ENCODE measurements at places on chromosomes 11 and 22.

GRCh38 chr22:27903805-27904473 lies 15.1 kb downstream of the PITPNB start:
- no peak for DNase-seq

DNA sequence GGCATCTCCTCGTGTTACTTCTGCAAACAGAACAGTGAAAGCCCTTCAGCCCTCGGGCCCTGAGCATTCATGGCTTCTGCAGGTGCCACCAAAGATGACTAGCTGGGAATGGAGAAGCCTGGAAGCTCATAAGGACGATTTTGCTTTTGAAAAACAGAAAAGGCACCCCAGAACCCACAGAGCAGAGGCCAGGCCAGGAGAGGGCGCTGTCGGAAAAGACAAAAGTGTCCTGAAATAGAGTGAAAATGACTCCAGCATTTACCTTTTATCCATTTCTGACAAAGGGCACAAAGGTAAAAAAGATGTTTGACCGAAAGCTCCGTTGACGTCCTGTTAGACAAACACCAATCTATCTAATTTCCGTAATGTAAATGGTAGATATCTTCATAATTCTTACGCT lies 37.6 kb downstream of the ZNF195 start:
- no peak for DNase-seq

DNA sequence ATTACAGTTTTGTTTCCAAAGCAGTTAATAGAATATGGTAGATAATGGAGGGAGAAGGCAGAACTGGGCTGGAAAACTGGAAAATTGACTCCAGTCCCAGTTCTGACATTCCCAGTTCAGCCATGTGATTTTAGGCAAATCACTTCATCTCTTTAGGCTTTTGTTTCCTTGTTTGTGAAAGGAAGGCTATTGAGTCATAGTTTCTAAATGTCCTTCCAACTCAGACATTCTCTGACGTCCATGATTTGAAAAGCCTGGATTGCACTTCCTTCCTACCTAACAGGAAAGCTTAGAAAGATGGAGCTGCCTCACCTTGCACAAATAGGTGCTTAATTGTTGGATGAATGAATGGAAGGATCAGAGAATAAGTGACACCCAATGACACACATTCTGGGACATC lies 19.8 kb upstream of the GALNT18 start:
- no peak for DNase-seq

DNA sequence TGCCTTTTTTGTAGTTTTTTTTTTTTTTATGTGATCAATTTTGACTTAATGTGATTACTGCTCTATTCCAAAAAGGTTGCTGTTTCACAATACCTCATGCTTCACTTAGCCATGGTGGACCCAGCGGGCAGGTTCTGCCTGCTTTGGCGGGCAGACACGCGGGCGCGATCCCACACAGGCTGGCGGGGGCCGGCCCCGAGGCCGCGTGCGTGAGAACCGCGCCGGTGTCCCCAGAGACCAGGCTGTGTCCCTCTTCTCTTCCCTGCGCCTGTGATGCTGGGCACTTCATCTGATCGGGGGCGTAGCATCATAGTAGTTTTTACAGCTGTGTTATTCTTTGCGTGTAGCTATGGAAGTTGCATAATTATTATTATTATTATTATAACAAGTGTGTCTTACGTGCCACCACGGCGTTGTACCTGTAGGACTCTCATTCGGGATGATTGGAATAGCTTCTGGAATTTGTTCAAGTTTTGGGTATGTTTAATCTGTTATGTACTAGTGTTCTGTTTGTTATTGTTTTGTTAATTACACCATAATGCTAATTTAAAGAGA lies 12.5 kb downstream of the CCND1 start:
- DNase-seq = no peak

GRCh38 chr11:22341588-22341931 lies 3.4 kb downstream of the SLC17A6 start:
- no peak for DNase-seq

GRCh38 chr11:35247428-35247827 lies 108.5 kb downstream of the CD44 start:
- no peak for DNase-seq

GRCh38 chr11:129115652-129116586 lies 76.2 kb downstream of the ARHGAP32 start:
- DNase-seq = no peak

DNA sequence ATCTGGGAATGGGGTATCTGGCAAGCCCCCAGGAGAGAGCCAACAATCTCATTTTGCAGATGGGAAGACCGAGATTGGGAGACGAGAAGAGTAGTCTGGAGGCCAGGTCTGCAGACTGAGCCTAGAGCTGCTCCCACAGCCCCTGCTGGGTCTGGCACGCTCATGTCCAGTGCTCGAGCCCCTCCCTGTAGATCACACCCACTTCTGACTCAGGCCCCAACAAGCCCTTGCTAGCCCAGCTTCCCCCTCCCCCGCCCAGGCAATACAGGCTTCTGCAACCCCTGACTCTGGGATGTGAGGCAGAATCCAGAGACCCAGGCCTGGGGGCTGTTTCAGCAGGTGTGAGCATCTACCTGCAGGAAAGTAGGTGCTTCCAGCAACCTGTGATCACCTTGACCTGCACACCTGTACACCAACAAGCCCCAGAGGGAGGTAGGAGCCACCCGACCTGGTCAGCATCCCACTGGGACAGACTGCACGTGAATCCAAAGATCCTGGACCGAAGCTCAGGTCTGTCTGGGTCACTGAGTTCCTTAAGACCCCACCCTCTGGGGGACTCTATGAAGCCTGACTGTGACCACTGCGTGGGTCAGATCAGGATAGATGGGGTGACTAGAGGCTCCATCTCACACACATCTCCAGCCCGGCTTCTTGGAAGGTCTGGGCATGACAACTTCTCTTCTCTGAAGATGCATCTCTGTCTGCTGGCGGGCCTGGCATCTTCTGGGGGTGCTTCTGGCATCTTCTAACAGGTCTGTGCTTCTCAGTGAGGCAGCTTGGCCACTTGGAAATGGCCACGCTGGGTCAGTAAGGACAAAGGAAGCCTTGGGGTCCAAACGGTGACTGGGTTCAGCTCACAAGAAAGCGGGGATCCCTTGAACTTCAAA lies 29.3 kb downstream of the LINC01488 start:
- DNase-seq = no peak

- DNase-seq = no peak
Measured at GRCh38 chr22:19177164-19178064, 1.1 kb downstream of the SLC25A1 start.

GRCh38 chr11:21254790-21255189 lies 585.4 kb downstream of the NELL1 start:
- DNase-seq = no peak

- DNase-seq = peak; percentile 79
Measured at GRCh38 chr11:117843666-117844484, 19.3 kb upstream of the FXYD2 start.

DNA sequence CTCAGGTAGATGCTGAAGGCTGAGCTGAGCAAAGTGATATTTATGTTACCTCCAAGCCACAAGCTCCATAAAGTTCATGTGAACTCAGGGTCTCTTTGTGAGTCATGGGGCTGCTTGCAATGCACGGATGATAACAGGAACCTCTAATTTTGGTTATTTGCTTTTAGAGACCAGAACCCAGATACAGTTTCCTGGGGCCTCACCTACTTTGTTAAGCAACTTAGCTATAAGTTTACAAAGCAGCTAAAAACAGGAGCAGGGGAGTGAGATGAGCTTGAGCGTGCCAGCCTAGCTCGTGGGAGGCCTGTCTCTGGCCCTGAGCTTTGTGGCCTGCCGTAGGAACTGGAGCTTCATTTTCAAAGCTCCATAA lies 29.2 kb downstream of the SREBF2 start:
- no peak for DNase-seq

- no peak for DNase-seq
Measured at GRCh38 chr11:82676483-82677094, 57.1 kb downstream of the FAM181B start.

- peak; percentile 92 for DNase-seq
Measured at GRCh38 chr11:118607401-118608359, at the start of gene PHLDB1. PHLDB1 (plus strand) TSS chr11:118607615; CDS start chr11:118613837, 6,222 bp downstream.

- DNase-seq = no peak
Measured at GRCh38 chr22:48824712-48825651, 1002.7 kb downstream of the BRD1 start.

DNA sequence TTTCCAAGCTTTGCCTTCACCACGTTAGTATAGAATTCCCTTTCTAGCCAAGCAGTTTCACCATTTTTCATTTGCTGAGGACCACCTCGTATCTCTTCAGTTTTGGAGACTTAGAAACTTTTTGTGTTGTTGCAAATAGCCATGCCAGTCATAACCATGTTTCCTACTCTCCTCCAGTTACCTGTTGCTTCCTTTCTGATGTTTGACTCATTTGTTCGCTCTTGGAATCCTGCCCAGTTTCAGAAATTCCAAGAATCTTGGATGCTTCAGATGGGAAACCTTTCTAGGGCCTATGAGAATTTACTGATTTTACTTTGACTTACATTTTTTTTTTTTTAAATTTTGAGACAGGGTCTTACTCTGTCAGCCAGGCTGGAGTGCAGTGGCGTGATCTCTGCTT lies 65.4 kb downstream of the PPP6R3 start:
- DNase-seq = no peak

DNA sequence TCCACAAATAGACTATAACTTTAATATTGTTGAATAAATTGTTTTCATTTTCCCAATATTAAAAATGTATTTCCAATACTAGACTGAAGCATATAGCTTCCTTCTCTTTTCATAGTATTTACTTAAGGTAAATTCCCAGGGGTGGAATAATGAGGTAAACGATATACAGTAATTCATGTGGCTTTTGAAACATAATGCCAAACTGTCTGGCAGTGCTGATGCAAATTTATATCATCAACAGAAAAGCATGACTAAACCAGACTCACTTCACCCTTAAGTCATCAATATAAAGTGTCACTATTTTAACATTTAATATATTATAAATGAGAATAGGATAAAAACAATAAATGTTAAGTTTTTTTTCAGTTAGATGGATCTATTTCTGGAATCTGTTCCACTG lies 13.6 kb downstream of the C2CD3 start:
- no peak for DNase-seq

Measured in coronary artery (tissue), 2 donors.